ENCODE measurements at places on chromosomes 12 and 14.
A peak's percentile ranks its signal among the peaks of the same experiment; 100 is the strongest.

- peak; percentile 61 for DNase-seq
Measured at GRCh38 chr14:82447586-82447985, 913.9 kb upstream of the SEL1L start.

DNA sequence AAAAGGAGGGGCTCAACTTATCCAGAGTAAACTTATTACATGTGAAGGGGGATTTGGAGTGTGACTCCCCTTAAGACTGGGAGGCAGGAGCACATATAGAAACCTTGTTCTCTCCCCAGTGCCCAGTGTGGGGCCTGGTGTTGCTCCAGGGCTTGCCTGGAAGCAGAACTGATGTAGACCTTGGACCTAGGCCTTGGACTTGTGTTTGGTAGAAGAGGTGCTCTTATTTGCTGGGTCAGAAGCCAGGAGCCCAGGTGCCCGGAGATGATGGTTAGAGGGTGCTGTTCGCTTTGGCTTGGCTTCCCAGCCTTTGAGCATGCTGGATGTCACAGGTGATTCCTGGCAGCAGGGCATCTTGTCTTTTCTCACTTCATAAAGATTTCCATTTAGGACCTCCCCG lies 110.4 kb downstream of the SMOC1 start:
- DNase-seq, result no peak

- DNase-seq, result no peak
Measured at GRCh38 chr14:76149196-76149595, 2.5 kb upstream of the GPATCH2L start.

GRCh38 chr12:47079981-47080724 lies 394 bp upstream of the AMIGO2 start:
- DNase-seq, result no peak

- no peak for DNase-seq
Measured at GRCh38 chr12:89225808-89226411, 126.4 kb downstream of the DUSP6 start.

- no peak for DNase-seq
Measured at GRCh38 chr12:108483213-108484059, 31.6 kb upstream of the FICD start.

- no peak for DNase-seq
Measured at GRCh38 chr12:108856170-108856427, 1.3 kb downstream of the SSH1 start.

GRCh38 chr12:30145684-30146032 lies 361.9 kb upstream of the TMTC1 start:
- DNase-seq, result no peak

DNA sequence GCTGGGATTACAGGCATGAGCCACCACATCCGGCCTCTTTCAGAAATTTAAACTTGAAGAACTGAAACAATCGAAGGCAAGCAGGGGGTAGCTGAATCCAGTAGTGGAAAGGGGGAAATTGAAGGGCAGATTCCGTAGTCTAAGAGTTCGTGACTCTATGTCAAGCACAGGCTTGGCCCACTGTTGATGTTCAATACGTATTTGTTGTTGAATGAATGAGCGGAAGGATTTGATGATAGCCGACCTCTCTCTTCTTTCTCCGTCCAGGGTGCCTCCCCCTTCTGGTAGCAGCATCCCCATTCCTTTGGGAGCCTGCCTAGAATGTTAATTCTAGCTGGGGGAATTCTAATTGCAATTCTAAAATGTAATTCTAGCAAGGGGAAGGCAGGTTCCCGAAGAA lies 59.8 kb upstream of the MED13L start:
- DNase-seq, result no peak

DNA sequence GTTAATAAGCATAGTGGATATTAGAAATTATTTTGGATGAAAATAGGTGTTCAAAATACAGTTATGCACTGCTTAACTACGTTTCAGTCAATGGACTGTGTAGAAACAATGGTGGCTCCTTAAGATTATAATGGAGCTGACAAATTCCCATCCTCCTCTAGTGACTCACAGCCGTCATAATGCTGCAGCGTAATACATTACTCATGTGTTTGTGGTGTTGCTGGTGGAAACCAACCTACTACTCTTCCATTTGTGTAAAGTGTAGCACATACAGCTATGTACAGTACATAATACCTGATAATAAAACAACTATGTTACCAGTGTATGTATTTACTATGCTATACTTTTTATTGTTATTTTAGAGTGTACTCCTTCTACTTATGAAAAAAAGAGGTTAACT lies 111.2 kb upstream of the TMCC3 start:
- no peak for DNase-seq

Data from NCI-H2171 (cell line).